Cardiac muscle cell (in vitro differentiated cells and primary cell): ENCODE measurements at places on chromosomes 6 and 20. TPM values are rescaled to one million over a fixed set of nuclear protein-coding genes. Genes with fewer than 3 reads are reported as not detected.
A peak's percentile ranks its signal among the peaks of the same experiment; 100 is the strongest.

- DNase-seq: no peak
Measured at GRCh38 chr20:61941721-61942405, 123.8 kb downstream of the TAF4 start.

- no peak for DNase-seq
Measured at GRCh38 chr6:57469072-57469471, 151.6 kb downstream of the PRIM2 start.

DNA sequence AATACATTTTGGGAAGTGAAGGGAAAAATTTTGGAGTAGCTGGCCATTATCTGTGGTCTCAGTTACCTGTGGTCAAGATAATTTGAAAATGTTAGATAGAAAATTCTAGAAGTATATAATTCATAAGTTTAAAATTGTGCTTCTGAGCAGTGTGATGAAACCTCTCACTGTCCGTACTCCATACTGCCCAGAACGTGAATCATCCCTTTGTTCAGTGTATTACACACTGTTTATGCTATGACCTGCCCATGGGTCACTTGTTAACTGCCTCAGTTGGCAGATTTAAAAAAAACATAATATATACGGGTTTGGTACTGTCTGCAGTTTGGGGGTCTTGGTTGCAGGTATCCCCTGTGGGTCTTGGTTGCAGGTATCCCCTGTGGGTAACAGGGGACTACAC, 4.1 kb upstream of the CALHM5 start:
- peak; percentile 63 for DNase-seq

The CGAS gene
- total RNA-seq: 0.07 TPM in 1 of 2 replicates, not detected in the other

GRCh38 chr6:109095036-109095834, at the start of gene CEP57L1:
Gene CEP57L1 (plus strand): TSS chr6:109095507. CDS start chr6:109145222, 49,715 bp downstream.
- peak; percentile 97 for DNase-seq

DNA sequence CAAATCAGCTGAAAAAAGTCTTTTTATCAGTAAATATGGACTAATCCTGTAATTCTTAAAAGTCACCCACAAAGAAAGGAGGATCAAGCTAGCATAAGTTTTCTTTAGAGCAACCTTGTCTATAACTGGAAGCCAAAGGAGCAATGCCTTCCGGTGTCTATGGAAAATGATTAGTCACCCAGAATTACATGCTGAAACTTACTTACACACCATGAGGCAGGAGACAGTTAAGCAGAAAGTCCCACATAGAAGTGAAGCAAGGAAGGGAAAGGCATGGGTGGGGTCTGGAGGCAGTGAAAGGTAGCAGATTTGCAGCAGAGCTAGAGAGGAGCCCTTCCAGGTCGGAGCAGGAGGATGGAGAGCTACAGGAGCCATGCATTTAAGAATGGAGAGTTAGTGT, 153.7 kb upstream of the RIPOR2 start:
- peak; percentile 45 for DNase-seq

- no peak for DNase-seq
Measured at GRCh38 chr6:14380901-14381828, 263.6 kb downstream of the CD83 start.

GRCh38 chr6:107114926-107115694, at the start of gene BEND3:
Gene BEND3 (minus strand): TSS chr6:107115515. CDS start chr6:107099285, 16,230 bp downstream.
- peak; percentile 24 for DNase-seq

The SLA2 gene
- total RNA-seq: 0.11 and 0.21 TPM in 2 replicates

The ADGRF1 gene
- not detected in 2 replicates for total RNA-seq

DNA sequence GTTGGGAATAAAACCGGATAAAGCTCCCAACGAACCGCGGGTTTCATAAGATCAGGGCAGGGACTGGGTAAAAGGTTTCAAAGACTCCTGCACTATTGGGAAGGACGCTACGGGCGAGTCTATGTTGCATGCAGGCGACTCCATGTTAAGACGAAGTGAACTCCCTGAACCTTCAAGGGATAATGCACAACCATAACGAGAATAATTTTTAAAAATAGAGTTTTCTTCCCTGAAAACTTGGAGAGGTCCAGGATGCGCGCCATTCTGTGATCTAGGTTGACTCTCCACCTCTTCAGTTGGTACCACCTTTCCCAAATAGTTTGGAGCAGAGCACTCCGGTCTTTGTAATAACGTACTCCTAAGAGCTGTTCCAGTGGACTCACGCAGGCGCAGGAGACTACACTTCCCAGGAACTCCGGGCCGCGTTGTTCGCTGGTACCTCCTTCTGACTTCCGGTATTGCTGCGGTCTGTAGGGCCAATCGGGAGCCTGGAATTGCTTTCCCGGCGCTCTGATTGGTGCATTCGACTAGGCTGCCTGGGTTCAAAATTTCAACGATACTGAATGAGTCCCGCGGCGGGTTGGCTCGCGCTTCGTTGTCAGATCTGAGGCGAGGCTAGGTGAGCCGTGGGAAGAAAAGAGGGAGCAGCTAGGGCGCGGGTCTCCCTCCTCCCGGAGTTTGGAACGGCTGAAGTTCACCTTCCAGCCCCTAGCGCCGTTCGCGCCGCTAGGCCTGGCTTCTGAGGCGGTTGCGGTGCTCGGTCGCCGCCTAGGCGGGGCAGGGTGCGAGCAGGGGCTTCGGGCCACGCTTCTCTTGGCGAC, at the start of gene TPX2:
Gene TPX2 (plus strand): TSS at position 562 of the 821 bp plus-strand sequence. CDS start 18,187 bp downstream, outside the sequence.
- DNase-seq: peak; percentile 98

DNA sequence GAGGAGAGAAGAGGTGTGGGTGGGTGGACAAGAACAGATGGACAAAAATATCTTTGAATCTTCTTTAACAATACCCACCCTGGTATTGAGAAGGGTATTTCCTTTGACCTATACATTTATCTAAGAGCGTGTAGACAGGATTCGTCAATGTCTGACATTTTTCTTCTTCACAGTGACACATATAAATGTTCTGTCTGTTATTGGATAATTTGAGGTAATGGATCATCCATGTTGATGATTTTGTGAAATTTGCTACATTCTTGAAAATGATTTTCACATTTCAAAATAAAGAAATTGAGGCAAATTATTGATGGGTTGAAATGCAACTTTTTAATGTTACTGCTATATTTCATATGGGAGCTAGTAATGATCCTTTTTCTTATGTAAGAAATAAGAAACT, 770.7 kb upstream of the EPHA7 start:
- DNase-seq: no peak

DNA sequence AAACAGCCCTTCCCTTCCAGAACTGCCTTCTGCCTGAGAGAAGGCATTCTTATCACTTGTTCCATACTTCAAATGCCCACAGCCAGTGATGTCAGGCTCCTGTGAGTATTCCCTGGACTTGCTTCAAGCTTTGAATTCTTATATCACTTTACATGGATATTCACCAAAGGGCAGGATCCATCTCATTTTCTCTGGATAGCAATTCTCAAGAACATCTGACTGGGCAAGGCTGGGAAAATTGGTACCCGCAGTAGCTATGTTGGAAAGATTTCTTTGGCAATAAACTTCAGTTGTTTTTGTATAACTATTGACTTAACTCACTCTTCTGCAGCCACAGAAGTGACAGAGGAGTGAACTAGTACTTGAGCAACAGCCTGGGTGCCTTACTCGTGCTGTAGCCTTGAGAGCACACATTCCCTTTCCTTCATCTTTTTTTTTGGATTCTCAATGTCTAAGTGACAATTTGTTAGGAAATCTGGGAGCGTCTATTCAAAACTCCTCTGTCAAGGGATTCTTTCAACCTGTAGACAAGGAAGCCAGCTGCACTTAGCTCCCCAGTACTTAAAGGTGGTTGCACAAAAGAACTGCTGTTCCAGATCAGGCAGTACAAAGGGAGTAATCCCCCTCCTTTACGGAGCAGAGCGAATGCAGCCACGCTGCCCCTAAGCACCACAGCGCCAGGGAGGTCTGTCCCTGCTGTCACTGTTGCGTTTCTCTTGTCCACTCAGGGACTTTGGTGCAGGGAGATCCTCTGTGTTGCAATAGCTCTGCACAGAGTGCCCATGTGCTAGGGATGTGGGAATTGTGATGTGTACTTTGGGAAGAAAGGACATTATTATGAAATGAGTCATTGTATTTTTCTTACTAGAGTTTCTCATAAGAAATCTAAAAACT, 69.6 kb downstream of the JAG1 start:
- DNase-seq: peak; percentile 55

The TJAP1 gene
- total RNA-seq: 24.7 and 31.2 TPM in 2 replicates

DNA sequence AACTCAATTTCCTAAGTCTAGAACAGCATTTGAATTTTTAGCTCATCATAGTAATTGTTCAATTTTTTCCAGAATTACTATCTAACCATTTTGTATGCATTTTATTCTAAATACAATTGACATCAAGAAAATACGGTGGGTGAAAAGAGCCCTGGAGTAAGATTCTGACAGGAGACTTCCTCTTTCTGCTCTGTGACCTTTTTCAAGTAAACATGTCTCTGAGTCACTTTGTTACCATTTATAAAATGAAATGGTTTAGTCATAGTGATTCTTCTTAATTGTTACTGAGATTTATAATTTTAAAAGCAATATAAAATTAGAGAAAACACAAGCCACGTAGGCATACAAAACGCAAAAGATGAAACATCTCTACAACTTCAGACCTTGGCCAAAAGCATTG, 80.2 kb downstream of the PLCB1 start:
- DNase-seq: no peak

GRCh38 chr20:57657535-57658446, 37.6 kb upstream of the ZBP1 start:
- DNase-seq: no peak

GRCh38 chr6:90110971-90111370, 185.7 kb downstream of the BACH2 start:
- DNase-seq: no peak

- DNase-seq: no peak
Measured at GRCh38 chr6:54719633-54720032, 126.9 kb upstream of the FAM83B start.

DNA sequence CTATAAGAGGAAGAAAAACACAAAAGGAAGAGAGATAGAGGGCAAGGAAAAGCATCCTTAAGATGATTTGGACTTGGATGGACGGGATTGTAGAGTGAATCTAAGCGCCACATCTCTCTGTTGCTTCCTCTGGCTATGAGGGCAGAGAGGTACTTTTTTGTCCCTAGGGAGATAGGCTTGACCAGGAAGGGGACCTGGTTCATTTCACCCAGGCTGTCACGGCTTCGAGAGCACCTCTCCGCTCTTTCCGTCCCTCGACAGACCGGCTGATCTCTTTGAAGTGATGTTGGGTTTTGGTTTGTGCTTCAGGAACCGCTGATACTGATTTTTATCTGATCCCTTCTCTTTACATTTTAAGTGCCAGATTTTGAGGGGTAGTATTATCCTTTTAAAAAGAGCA, 19.6 kb downstream of the NKX2-4 start:
- DNase-seq: no peak

The RFX6 gene
- not detected in 2 replicates for total RNA-seq

- no peak for DNase-seq
Measured at GRCh38 chr6:166202321-166202733, 34.7 kb upstream of the TBXT start.

GRCh38 chr6:9398071-9398766, 962.9 kb upstream of the SLC35B3 start:
- no peak for DNase-seq

DNA sequence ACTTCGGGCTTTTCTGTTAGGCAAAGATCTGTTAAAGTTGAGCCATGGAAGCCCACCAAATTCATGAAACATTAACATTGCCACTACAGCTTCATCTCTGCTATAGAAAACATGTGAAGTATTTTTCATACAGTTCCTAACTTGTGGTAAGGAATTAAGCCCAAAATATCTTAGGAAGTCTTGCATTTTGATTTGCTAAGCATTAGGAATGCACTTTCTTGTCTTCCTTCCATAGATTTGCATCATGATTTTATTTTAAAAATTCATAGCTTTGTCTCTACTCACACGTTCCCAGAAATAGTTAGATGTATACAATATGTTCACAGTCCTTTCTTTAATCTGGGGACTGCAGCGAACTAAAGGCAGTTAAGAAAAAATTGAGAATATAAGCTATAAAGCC, 325.6 kb downstream of the CENPW start:
- DNase-seq: no peak

DNA sequence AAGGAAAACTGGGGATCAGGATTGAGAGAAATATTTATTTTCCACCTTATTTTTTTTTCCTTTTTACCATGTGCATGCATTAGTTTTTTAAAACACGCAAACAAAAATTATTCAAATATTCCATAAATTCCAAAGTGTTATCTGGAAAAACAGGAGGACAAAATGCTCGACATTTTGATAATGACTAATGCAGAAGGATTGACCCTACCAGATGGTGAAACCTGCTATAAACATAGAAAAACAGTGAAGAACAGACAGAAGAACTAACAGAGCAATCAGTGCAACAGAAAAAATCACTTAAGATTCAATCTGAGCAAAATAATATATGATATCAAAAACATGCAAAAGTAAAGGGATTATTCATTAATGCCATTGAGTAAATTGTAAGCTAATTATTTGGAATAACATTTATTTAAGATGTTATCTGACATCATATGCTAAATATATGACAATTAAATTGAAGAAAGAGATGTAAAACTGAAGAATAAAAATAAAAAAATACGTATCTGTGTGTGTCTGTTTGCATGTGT, 218.4 kb downstream of the LMBRD1 start:
- DNase-seq: no peak

DNA sequence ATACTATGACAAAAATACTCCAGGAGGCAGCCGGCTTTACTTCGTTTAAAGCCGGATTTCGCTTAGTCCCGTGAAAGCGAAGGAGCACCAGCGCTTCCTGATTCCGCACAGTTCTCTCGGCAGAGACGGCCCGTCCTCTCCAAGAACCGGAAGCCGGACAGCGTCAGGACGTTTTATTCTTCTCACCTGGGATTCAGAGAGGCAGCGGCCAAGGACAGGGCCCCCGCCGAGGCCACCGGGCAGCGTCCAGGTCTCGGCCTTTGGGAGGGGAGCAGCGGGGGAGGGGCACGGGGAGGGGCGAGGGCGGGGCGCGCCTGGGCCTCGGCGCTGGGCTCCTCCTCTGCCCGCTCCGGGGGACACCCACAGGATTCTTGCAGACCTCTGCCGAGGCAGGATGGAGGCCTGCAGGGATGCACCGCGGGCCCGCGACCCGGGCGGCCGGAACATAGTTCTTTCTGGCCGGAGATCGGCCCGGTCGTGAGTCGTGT, 2.8 kb upstream of the DIDO1 start:
- DNase-seq: peak; percentile 75

DNA sequence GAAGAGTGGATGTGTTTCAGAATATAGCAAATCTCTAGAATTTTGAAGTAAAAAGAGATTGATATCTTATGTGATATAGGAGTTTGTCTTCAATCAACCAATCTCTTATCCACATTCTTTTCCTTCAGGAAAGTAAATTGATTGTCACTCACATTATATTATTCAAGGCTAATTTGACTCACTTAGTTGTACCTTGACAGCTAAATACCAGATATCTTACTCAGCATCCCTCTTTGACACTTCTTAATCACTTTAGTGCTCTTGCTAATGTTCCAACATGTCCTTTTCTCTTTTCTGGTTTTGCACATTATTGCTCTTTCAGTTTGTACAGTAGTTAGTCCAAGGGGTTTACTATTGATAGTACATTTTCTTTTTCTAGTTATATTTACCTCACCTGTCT, 286.9 kb upstream of the PTCHD4 start:
- DNase-seq: no peak
